COLO829 (cell line): ENCODE measurements at places on chromosomes 7 and 10.

DNA sequence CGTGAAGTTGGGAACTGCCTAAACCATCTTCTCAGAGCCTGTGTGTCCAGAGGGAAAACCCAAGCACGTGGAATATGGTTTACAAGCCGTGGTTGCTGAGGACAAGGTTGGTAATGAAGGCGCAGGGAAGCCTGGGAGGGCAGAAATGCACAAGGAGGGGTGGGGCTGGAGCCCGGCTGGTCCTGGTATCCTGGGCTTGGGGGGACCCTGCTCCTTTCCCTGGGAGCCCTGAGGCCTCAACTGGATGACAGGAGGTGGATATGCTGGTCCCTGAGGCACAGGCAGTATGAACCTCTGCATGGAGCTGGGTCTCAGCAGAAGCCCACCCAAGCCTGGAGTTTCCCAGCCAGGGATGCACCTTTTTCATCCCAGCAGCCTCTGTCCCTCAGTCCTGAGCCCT lies 80.3 kb upstream of the RET start:
- DNase-seq = no peak

DNA sequence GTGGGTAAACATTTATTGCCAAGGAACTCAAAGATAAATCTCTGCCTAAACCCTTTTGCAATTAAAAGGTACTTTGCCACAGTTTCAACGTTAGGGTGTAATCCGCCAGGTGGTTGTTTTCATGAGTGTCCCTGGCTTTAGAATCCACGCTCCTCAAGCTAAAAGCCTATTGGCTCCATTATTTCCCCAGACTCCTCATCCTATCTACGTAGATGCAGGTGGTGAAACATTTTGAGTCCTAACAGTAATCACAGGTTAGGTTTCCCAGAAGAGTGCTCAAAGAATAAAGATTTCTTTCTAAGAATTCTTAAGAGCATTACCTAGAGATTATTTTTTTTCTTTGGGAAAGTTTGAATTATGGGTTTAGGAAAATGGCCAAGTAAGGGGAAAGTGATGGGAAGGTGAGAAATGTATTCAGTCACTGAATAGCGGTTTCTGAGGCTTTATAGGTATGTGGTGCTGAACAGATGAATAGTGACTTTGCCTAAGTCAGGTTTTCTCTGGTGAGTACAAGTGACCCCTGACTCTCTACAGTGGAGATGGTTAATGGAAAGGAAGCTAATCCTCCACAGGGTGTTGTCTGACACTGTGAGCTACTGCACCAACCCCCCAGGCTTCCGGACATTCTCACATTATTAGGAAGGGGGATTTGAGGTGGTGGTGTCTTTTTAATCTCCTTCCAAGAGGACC lies 60.2 kb downstream of the NRP1 start:
- DNase-seq = no peak

DNA sequence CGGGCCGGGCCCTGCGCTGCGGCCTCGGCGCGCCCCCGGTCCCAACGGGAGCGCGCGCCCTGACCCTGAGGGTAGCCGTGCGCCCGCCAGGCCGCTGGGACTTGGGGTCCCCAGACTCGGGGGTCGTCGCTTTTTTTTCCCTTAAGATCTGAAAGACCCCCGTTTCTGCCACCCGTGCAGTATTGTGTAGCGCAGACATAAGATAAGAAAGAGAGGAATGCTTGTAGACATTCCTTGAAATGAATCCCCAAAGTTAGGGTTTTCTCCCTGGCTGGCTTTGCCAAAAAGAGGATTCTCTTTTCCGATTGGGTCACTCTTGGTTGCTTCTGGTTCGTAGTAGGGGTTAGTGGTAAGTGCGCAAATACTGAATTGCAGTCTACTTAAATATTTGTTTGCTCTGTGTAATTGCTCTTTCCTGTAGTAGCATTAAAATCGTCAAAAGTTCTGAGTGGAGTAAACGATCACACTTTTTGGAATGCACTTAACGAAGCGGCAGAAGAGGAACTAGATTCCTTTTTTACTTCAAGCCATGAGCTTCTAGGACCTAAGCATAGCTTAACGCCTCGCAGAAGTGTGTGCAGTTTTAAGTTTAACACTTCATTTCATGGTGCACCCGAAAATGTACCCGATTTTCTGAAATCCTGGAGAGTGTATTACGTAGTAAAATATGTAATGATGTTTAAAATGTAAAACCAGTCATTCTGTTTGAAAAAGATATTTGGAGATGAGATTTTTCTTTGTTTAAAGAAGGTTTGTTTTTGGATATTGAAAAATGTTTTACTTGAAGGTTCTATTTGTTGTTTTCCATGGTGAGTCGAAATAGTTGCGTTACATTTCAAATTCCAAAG lies 1.3 kb downstream of the CUL1 start:
- no peak for DNase-seq

DNA sequence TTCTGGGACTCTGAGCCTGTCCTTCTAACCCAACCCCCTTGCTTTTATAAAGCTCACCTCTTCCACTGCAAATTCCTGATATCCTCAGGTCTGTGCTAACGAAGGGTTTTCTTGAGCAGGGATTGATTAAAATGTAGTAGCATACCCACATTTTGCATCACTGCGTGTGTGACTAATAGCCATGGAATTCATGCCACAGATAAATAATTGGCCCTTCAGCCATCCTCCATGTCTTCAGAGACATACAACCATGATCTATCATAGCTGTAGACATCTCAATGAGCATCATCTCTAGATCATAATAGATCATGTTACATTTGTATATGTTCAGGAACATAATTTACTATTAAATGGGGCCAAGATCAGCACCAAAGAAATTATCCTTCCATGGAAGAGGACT lies 990.3 kb downstream of the KCNMA1 start:
- DNase-seq = no peak

GRCh38 chr10:50219646-50220045 lies 31.7 kb downstream of the ASAH2 start:
- DNase-seq = no peak

DNA sequence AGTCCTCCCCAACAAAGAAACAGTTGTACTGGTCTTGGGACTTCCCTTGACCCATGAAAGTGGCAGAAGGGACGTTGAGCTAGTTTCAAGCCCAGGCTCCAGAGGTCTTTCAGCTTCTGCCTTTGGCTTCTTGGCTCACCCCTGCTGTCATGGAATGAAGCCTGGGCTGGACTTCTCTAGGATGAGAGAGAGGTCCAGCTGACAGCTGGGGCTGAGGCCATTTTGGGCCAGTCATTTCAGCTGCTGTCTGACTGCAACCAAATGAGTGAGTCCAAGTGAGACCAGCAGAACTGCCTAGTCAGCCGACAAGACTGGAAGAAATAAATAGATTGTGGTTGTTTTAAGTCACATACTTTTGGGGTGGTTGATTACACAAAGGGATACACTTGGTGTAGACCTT lies 76.6 kb downstream of the TMEM178B start:
- no peak for DNase-seq

- DNase-seq = no peak
Measured at GRCh38 chr10:86614853-86615252, 39.5 kb upstream of the OPN4 start.

GRCh38 chr7:95056107-95056739 lies 148.8 kb downstream of the PPP1R9A start:
- no peak for DNase-seq

DNA sequence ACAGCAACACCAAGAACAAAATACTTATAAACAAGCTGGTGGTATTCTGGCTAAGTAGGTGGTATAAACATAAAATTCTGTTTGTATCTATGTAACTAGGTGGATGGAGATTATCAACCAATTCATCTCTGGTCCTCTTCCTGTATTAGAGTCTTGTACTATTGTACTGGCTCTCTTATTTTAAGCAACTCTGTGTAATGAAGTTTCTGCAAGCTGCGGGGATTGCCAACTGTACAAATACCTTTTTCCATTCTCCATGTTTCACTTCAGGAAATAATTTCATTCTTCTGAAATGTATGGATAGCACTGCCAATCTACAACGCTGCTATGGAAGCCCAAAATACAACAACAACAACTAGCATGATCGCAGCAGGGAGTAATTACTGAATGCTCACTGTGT lies 44.8 kb downstream of the JAZF1 start:
- DNase-seq = no peak

DNA sequence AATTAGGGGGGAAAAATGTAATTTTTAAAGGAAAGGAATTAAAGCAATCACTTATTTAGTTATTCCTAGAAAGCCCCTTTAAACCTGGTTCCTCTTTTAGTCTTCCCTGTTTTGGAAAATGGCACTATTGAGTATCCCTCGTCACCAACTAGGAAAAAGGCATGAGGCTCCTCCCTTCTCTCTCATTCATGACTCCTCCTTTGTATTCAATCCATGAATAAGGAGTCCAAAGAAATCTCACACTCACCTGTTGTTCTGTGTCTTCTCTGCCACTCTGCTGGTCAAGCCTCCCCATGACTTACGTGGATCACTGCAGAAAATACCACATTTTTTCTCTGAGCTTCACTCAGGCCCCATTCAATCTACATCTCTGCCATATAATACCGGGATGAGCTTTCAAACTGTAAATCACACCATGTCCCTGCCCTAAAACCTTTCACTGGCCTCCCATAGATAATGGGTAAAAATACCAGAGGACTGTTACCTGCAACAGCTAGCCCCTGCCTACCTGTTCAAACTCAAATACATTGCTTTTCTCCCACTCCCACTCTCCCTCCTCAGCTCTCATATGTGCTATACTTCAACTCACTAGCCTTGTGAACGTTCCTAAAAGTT lies 5.5 kb upstream of the VWDE start:
- no peak for DNase-seq

DNA sequence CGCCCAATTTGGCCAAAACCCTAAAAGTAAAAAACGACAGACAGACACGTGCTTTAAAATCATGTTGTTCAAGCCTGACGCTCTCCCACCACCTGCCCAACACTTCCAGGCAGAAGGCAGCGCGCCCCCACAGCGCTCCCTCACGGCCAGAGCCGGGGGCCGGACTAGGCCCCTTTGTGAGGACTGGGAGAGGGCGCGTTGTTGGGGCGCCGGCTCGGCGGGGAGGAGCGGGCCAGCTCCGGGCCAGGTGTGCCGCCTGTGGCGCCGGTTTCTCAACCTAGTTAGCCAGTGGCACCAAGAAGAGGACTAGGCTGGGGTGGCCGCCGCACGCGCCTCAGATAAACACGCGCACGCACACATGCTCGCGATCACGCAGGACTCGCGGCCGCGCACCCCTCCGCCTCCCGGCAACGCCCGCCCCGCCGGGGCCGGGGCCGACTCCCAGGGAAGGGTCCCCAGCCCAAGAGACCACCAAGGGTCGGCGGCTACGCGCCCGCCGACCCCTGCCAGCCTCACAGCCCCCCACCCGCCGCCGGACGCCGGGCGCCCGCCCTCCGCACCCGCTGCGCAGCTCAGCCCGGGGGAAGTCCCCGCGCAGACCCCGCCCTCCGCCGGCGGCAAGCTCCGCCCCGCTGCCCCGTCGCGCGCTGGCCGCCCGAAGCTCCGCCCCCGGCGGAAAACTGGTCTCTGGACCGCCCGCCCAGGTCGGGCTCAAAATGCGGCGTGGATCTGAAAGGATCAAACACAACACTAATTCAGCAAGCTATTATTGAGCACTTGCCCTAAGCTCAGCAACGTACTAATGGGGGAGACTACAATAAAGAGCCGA lies at the start of gene IMMP2L:
Gene IMMP2L (minus strand): TSS at position 589 of the 829 bp plus-strand sequence.
- peak; percentile 82 for DNase-seq

DNA sequence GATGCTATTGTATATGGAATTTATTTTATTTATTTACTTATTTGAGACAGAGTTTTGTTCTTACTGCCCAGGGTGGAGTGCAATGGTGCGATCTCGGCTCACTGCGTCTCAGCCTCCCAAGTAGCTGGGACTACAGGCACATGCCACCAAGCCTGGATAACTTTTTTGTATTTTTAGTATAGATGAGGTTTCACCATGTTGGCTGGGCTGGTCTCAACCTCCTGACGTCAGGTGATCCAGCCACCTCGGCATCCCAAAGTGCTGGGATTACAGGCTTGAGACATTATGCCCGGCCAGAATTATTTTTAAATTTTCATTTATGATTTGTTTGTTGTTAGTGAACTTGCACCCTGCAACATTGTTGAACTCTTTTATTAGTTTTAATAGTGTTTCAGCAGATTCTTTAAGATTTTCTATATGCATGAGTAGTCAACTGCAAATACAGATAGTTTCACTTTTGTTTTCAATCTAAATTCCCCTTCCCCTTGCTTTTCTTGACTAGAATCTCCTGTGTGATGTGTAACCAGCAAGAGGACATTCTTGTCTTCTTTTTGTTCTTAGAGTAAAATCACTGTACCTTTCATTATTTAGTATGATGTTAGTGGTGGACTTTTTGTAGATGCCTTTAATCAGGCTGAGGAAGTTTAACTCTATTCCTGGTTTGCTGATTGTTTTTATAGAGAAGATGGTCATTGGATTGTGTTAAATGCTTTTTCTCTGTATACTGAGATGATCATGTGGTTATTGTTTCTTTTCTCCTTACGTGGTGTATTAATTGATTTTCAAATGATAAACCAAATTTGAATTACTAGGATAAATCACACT lies 27.8 kb downstream of the ZNF33A start:
- peak; percentile 1 for DNase-seq

DNA sequence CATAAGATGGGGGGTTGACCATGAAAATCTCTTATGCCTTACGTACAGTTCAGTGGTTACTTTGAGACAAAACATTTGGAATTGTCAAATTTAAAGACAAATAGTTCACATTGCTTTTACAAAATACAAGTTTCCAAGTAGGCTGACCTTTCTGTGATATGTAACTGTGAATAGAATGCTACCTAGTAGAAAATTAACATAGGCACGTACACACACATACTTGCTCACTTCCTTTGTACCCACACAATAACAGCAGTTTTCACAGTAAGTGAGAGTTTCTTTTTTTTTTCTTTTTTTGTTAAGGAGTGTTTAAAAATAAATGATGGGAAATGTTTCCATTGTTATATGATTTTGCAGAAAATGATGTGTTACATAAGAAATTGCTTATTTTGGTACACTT lies 53.3 kb upstream of the SP8 start:
- no peak for DNase-seq

DNA sequence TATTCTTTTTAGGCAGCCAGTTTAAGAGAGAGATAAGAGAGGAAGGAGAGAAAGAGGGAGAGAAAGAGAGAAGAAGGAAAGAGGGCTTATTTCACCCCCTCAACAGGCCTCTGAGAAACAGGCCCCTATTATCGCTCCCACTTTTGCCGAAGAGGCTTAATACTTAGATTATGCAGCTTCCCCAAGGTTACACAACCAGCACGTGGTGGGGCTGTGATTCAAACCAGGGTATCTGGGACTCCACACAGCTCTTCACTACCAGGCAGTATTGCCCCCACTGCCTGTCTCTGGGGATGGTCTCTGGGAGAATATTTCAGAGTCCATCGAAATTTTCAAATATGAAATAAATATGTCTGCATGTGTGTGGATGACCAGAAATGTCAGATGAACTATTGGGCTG lies 3.0 kb downstream of the GIMAP1 start:
- DNase-seq = no peak
